Renal cortical epithelial cell (primary cell): ENCODE measurements at places on chromosomes 5 and 9. TPM values are rescaled to one million over a fixed set of nuclear protein-coding genes. Genes with fewer than 3 reads are reported as not detected.

Gene SEMA6A
- total RNA-seq: 1.0 and 6.9 TPM in 2 replicates

Gene CHSY3
- total RNA-seq: 0.70 and 2.1 TPM in 2 replicates

Gene LECT2
- total RNA-seq: not detected in 2 replicates

Gene GPX3
- total RNA-seq: 5.2 and 102 TPM in 2 replicates

Gene DBH
- not detected in 2 replicates for total RNA-seq

Gene IL13
- total RNA-seq: not detected in 2 replicates

Gene COL23A1
- 0.40 TPM in 1 of 2 replicates, not detected in the other for total RNA-seq

Gene CDX1
- not detected in 2 replicates for total RNA-seq

Gene MYOT
- total RNA-seq: not detected in 2 replicates

Gene SPINK4
- total RNA-seq: not detected in 2 replicates

Gene PALM2AKAP2
- total RNA-seq: 1.0 and 20.4 TPM in 2 replicates

Gene CD14
- total RNA-seq: 5.3 TPM in 1 of 2 replicates, not detected in the other

Gene SH3RF2
- 7.6 and 8.1 TPM in 2 replicates for total RNA-seq

Gene TNC
- total RNA-seq: 215 and 425 TPM in 2 replicates

Gene SPATA31D4
- not detected in 2 replicates for total RNA-seq

Gene MED10
- total RNA-seq: 7.3 and 12.9 TPM in 2 replicates

Gene PARP8
- 25.9 and 28.6 TPM in 2 replicates for total RNA-seq
